ENCODE measurements at places on chromosomes 3 and 15.

- no peak for DNase-seq
Measured at GRCh38 chr3:150583028-150583427, 20.1 kb upstream of the SELENOT start.

DNA sequence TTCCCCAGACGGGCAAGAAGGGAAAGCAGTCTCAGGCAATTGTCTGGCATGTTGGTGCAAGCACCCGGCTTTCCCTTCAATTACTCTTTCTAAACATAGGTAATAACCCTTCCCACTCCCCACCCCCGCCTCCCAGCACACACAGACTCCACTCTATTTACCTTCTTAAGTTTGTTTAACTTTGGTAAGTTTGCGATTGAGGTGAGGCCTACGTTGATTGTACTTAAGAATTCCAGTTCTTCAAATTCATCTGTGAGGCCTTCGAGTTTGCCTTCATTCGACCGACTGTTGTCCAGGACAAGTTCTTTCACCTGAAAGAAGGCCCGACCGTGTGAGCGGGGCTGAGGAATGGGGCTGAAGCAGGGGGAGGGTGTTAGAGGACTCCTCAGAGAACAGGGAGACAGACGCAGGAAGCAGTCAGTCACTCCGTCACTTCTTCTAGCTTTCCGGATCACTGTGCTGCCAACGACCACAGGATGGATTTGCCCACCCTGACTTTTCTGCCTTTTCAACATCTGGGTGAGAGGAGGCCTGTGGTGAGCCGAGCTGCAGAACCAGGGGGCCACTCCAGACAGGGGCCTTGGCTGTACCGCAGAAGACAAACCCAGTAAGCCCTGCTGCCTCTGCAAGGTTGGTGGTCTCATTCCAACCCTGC lies 33.0 kb downstream of the ANP32A start:
- DNase-seq = no peak

DNA sequence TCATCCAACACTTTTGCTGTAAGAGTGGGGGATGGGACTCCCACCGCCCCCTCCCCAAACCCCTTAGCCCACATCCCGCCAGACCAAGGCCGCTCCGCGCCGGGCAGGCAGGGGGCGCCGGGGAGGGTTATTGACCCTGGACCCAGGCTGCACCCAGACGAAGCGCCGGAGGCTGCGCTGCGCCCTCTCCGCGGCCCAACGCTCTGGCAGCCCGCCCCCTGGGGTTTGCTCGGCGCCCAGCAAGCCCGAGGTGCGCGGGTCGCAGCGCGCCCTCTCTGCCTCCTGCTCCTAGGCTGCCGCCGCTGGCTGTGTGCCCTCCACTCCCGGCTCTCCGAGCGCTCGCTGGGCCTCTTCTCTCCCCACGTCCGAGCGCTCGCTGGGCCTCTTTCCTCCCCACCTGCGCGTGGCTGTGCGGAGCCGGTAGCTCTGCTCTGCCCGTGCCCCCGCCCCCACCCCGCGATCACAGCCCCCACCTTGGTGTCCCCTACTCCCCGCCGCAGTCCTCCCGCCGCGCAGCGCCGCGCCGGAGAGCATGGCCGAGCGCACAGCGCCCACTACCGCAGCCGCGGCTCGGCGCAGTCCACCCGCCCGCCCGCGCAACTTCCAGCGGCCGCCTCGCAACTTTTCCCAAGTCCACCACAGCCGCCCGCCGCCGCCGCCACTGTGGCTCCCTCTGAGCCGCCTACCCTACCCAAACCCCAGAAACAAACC lies 1.2 kb downstream of the MECOM start:
- DNase-seq = peak; percentile 84

GRCh38 chr3:179186426-179186825 lies 38.3 kb downstream of the PIK3CA start:
- peak; percentile 41 for DNase-seq

- no peak for DNase-seq
Measured at GRCh38 chr3:69065318-69065964, 13.3 kb upstream of the TMF1 start.

GRCh38 chr3:156818273-156818651 lies 7.9 kb upstream of the LEKR1 start:
- peak; percentile 57 for DNase-seq

DNA sequence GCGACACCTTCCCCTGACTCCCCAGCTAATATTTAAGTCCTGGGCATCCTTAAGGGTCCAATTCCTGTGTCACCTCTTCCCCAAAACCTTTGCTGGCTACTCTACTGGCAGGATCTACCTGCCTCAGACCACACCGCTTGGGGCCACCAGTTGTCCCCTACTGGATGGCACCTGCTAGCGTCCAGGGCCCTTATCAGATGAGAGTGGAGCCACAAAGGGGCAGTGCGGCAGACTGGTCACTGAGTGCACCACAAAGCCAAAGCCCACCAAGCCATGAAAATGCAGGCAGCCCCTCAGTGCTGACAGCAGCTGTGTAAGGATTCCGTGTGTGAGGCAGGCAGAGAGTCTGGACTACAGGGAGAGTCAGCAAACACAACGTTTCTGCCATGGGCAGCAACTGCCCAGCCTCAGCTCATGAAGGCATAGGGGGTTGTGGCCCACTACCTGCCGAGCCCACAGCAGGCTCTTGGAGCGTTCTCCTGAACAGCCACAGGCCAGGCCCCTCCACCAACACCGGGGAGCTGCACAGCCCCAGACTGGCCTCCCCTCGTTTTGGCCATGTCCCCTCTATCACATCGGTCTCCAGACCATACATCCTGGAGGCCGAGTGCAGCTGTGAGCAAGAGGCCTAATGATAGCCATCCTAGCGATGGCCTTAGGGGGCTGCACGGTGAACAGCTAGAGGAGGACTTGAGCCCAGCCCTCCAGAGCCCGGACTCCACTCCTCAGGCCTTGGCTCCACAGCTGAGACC lies 32.3 kb downstream of the ALDH1L1 start:
- DNase-seq = no peak

GRCh38 chr15:48025118-48025517 lies 95.7 kb upstream of the SLC24A5 start:
- no peak for DNase-seq

GRCh38 chr3:139694542-139694941 lies 16.8 kb upstream of the NMNAT3 start:
- DNase-seq = no peak

DNA sequence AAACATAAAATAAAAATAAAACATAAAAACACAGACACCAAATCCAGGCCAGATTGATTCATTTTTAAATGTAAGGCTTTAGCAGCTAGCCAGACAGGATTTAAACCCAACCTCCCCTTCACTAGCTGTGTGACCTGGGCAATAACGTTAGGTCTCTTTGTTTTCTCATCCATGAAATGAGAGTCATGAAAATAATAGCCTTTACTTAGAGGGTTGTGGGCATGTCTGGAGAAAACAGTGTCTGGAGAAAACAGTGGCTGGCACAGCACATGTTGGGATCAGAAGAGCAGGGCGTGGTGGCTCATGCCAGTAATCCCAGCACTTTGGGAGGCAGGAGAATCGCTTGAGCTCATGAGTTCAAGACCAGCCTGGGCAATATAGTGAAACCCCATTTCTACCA lies 1.9 kb upstream of the DPPA4 start:
- DNase-seq = no peak

Measured in SW480 (cell line).